ENCODE measurements at places on chromosomes 7 and 10.

- DNase-seq = no peak
Observed at GRCh38 chr10:132542819-132543218, 5.2 kb downstream of the INPP5A start.

DNA sequence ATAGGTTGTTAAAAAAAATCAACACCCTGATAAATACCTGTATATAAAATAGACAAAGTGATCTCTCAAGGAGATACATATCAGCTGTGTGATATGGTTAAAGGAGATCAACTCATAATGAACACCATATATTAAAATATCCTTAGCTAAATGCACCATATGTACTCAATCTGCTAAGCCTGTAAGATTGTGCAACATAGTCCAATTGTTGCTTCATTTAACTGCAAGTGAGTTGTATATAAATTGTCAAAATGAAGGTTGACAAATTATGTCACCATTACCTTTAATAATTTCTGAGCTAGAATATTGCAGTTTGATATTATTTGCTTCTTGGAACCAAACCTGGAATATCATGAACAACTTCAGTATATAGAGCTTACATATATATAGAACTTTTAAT is 283.7 kb downstream of the MALRD1 start:
- DNase-seq = no peak

DNA sequence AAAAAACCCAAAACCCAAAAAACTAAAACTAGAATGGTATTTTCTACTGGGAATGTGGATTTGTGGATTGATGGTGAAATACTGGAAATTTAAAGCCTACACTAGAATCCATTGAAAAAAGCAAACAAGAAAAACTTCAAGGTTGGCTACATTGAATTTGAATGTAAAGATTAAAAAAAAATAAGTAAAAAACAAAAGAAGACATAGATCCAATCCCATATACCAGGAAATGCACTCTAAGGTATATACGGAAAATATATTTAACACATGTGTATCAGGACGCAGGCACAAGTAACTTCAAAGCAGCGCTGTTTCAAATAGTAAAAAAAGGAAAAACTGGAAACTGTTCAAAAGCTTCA is 754 bp upstream of the BBS9 start:
- no peak for DNase-seq

DNA sequence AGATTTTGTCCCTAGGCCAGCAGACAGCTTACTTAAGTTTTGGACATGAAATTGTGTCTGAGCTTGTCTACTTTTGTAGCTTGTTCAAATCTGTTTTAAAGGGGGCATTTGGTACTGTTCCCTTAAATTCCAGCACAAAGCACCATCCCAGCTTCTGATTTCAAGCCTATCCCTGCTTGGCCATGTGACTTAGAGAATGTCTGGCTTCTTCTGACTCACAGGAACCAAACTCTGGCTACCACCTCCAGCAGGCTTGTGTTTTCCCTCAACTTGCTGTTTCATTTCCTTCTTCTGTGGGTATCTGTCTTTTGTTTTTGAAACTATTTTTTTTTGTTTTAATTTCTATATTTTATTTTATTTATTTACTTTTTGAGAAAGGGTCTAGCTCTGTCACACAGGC is 97.9 kb upstream of the FZD8 start:
- peak; percentile 27 for DNase-seq

GRCh38 chr10:121281576-121281975 is 316.7 kb downstream of the FGFR2 start:
- DNase-seq = peak; percentile 55

GRCh38 chr10:33291053-33291592 is 43.3 kb downstream of the NRP1 start:
- peak; percentile 91 for DNase-seq

DNA sequence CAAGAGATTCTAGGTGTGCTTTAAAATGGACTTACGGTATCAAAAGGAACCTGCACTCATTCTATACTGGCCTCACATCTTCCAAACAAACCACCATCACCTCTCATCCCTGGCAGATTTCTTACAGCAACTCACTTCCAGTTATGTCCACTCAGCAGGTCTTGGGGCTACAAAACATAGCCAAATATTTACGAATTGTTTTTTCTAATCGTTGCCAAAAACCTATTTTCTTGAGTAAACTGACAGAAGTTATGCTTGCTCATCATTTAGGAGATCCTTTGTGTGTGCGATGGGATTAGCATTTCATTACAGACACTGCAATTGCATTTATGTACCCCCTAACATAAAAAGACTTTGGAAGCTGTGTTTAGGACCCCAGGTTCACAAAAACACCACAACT is 2.7 kb downstream of the KCNMA1 start:
- DNase-seq = no peak

GRCh38 chr7:128939075-128939860 is 1.5 kb downstream of the IRF5 start:
- DNase-seq = no peak

DNA sequence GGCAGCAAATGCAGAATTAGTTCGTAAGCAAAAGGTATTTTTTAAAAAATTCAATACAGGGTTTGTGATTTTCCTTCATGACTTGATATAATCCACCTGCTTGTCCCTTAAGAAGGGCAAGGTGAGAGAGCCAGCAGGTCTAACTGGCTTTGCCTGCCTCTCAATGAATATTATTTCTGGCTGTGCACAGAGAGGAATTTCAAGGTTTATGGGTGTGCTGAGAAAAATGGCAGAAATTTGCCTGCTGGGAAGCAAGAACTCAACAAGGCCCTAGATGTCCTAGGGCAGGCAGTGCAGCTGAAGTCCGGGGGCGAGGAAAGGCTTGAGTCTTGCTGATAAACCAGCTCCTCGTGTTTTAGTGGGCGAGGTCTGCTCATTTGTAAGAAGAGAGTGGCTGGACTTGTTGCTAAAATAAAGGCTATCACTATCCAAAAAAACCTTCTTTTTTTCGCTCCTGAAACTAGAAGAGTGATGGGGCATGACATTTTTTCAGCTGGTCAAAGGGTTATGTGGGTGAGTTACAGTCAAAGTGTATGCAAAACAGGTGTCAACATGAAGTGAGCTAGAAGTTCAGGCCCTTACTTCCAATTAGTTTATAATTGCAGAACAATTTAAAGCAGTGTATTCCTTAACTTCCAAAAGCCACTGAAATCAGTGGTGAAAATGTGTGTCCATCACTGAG is 385.8 kb upstream of the KLF6 start:
- DNase-seq = no peak

All from foreskin keratinocyte (primary cell).